EH (cell line): ENCODE measurements at places on chromosomes 3 and 15.

DNA sequence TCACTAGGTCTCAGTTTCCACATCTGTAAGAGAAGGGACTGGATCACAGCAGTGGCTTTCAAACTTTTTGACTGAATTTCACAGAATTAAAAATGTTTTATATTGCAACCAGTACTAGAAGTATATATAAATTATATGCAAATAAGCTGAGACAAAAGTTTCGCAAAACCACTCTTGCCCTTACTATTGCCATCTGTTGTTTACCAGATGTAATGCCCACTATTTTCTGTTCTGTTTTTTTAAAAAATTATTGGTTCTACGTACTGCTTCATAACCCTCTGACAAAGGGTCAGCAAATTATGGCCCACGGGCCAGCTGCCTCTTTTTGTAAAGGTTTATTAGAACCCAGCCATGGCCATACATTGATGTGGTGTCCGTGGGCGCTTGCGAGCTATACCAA, 44.8 kb downstream of the PDIA5 start:
- DNase-seq, result no peak

DNA sequence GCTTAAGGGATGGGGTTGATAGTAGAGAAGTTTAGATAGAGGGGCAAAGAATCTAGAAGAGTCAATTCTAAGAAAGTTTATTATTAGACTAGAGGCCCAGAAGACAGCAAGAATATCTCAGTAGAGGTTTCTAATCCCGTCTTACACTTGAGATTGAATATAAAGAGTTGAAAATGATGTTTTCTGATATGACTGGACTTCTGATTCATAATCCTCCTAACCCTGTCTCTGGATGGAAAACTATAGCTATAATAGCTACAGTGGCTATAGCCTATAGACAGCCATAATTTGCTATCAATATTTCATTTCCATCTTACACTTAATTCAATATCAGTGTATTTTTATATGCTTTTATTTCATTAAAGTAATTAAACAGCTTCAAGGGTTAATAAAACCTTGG, 60.0 kb downstream of the GAP43 start:
- DNase-seq, result no peak

GRCh38 chr15:71775856-71776255, 34.5 kb upstream of the NR2E3 start:
- DNase-seq, result peak; percentile 39

- DNase-seq, result no peak
Measured at GRCh38 chr3:19155375-19155774, 7.1 kb downstream of the KCNH8 start.

GRCh38 chr3:148714521-148714920, 16.8 kb downstream of the AGTR1 start:
- no peak for DNase-seq

- DNase-seq, result no peak
Measured at GRCh38 chr3:161713731-161714130, 217.1 kb downstream of the OTOL1 start.

- DNase-seq, result no peak
Measured at GRCh38 chr3:136730595-136731273, 21.4 kb downstream of the STAG1 start.

- DNase-seq, result peak; percentile 66
Measured at GRCh38 chr3:140942221-140943104, 827 bp downstream of the SLC25A36 start.

- DNase-seq, result no peak
Measured at GRCh38 chr15:63593705-63594671, 3.2 kb upstream of the FBXL22 start.

DNA sequence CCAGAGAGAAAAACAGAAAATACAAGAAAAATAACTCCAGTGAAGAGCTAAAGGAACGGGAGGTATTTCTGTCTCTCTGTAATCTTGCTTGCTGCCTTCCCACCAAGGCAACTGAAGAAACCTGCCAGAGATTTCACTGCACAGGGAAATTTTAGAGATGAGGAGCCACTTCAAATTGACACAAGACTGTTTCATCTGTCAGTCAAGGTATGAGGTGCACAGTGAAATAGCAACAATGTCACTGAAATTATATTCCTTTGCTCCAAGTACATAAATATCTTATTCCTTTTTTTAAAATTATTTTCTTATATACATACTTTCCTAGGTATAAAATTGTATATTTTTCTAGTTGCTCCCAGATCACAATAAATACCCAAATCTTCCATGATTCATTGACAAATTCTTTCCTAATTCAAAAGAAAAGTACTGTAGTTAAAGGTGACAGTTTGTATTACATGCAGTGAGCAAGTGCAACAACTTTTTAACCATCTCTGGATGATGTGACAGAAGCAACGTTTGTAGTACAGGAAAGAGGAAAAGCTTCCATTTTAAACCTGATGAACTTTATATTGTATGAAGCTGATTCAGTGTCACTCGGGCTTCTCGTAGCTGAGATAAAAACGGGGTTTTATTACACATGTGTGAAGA, 563.4 kb downstream of the TUSC7 start:
- no peak for DNase-seq

DNA sequence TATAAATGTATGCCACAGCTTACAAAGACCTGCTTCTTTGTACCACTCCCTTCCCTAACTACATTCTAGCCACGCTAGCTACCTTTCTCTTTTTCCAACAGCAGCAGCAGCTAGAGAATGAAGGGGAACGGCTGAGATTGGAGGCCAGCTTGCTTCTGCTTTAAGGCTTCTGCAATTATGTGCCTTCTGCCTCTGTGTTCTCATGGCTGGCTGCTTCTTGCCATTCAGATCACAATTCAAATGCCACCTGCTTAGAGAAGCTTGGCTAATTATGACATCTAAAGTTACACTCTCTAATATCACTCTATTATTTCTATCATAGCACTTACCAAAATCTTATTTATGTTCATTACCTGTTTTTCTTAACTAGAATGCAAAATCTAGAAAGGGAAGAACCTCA, 95.2 kb downstream of the RYK start:
- no peak for DNase-seq

GRCh38 chr3:78976200-78976599, 791.6 kb downstream of the ROBO1 start:
- no peak for DNase-seq

GRCh38 chr3:187630404-187630803, 39.8 kb downstream of the SST start:
- no peak for DNase-seq

DNA sequence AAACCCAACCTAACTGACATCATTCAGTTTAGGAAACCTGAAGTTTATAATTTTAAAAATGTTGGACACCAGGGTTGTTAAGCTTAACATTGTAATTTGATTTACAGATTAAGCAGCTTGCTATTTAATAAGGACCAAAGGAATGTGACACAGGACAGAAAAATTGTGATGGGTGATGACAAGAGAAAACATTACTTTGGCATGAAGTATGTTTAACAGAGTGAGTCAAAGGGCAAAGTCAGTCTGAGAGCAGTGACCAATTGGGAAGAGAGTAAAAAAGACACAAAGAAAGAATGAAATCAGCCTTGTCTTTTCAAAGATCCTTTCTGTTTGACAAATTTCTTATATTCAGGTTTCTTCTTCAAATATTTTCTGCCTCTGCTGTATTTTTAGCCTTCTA, 1301.6 kb downstream of the SI start:
- no peak for DNase-seq

DNA sequence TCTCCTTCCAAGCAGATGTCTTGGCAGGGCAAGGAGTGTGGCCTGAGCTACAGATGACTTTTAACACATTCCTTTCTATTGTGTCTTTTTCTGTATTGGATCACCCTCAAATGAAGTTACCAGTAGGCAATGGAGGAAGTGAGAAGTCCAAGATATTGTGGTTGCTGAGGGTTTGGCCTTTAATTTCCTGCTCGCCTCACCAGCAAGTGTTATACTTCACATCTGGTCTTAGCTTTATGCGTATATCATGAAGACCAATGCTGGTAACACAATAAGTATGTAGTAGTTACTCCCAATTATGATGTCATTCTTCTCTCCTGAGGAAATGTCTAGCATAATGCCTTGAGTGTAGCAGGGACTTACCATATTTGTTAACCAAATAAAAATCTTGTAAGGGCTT, 179.9 kb downstream of the ZIC1 start:
- DNase-seq, result peak; percentile 9

DNA sequence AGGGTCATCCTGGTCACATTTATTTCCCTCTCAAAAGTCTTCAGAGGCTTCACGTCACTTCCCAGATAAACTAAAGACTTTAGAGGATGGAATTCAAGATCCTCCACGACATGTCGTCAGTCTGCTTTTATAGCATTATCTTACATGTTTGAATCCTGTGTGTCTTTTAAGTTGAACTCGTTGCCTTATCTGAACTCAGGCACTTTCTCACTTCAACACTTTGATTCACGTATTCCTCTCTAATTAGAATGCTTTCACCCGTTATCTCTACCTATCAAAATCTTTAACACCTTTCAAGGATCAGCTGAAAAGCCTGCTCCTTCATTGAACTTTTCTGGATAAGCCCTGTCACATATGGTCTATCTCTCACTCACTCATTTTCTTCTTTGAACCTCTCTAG, 97.1 kb downstream of the MAP2K5 start:
- no peak for DNase-seq

GRCh38 chr3:26437678-26438077, 184.9 kb upstream of the LRRC3B start:
- DNase-seq, result peak; percentile 36

GRCh38 chr3:89558711-89559110, 451.3 kb downstream of the EPHA3 start:
- no peak for DNase-seq

GRCh38 chr3:104885214-104885814, 481.4 kb upstream of the ALCAM start:
- DNase-seq, result peak; percentile 74

DNA sequence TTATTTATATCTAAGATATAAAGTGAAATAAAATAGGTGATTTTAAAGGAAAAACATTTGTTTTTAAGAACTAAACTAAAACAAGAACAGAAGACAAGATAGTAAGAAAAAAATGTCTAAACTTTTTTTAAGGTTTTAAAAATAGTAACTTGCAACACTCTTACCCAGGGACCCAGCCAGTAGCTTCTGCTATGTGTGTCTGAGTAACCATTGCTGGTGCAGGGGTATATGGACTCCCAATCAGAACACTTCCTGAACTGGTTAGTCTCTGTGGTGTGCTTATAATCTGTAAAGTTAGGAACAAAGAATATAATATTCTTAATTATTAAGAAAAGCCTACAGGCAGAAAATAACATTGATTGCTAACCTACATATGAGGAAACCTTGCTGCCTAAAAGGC, 118.4 kb downstream of the ATP1B3 start:
- DNase-seq, result peak; percentile 22

DNA sequence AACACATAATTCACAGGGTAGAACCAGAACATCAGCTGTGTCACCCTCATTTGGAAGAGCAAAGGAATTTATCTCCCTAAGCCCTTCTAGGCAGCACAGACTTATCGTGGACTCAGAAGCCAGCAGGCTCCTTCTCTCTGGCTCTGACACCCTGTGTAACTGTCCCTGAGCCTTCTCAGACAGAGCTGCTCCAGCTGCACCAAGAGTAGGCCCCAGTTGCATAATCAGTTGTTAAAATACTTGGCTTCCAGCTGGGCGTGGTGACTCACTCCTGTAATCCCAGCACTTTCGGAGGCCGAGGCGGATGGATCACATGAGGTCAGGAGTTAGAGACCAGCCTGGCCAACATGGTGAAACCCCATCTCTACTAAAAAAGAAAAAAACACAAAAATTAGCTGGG, 49.4 kb upstream of the ACVR2B start:
- DNase-seq, result peak; percentile 85

- peak; percentile 58 for DNase-seq
Measured at GRCh38 chr15:70096215-70097062, 1.3 kb downstream of the TLE3 start.

DNA sequence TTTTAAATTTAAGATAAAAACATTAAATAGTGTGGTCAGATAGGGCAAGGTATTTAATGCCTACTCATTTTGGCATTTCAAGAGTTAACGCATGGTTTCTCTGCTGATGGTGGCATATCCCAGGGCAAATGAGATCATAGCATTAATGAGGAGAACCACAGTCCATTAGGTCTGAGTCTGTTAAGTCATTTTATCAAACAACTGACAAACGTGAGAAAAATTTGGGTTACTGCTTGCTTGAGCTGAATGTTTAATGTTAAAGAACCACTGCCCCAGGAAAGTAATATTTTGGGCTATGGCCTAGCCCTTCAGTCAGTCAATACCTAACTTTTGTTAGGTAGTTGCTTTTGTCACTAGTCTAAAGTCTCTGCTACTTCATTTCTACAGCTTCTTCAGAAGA, 37.9 kb upstream of the SLC2A2 start:
- DNase-seq, result peak; percentile 43

DNA sequence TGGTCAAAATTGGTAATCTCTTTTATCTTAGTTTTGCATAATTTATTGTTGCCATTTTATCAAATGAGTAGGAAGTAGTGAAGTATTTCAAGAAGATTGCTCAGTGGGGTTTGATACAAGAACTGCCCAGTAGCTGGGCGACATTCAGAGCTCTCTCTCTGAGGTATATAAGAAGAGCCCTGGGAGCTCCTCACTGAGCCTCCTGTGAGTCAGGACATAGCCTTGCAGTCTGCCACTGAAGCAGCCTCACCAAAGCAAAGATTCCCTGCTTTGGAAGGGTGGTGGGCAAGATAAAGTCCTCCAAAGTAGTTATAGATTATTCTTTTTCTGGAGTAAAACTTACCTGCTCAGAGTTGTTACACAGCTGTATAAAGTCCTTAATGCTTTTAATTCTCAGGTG, 26.1 kb downstream of the SKIL start:
- peak; percentile 58 for DNase-seq

DNA sequence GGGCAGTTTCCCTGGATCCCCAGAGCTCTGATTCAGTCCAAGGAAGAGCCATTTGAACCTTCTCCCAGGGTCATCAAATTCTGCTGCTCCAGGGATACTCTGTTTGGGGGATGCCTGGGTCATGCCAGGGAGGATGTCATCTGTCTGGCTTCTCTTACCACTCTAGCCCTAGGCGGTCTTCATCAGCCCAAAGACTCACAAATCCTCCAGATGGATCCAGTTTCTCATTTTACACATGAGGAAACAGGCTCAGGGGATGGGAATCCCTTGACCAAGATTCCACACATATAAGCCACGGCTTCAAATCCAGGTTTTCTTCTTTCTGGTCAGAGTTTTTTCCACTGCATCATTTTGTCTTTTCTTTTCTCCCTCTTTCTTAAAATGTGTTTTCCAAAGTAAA, 36.7 kb downstream of the SLC28A1 start:
- DNase-seq, result peak; percentile 68

DNA sequence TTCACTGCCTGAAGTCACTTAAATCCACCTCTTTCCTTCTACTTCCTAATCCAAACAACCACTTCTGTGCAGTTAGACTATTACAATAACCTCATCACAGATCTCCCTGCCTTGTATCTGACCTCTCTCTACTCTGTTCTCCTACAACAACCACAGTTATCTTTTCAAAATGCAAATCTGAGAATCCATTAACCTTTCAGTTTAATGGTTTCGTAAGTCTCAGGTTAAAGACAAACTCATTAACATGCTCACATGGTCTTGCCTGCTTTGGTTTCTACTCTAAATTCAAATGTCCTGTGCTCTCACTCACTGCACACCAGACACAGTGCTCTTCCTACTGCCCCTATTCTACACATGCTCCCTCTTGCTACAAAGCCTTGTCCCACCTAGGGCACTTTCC, 406.5 kb upstream of the THBS1 start:
- no peak for DNase-seq

GRCh38 chr3:135887220-135887619, 78.3 kb upstream of the PPP2R3A start:
- DNase-seq, result peak; percentile 25

GRCh38 chr3:124263168-124263567, 271.2 kb upstream of the ROPN1 start:
- DNase-seq, result peak; percentile 93

- no peak for DNase-seq
Measured at GRCh38 chr3:128922804-128923459, 43.5 kb downstream of the ACAD9 start.

- DNase-seq, result no peak
Measured at GRCh38 chr15:60708684-60709083, 229.7 kb upstream of the ICE2 start.
